Mesenteric fat pad (tissue), 1 donor: ENCODE measurements at places on chromosomes 13 and 19. TPM values are rescaled to one million over a fixed set of nuclear protein-coding genes. Genes with fewer than 3 reads are reported as not detected.

The RFXANK gene
- 51.1 TPM for total RNA-seq

The KLF2 gene
- 228 TPM for total RNA-seq

The C19orf33 gene
- total RNA-seq = 2.2 TPM

The LRRC4B gene
- total RNA-seq = 1.6 TPM

The CCDC169 gene
- total RNA-seq = 0.48 TPM

The EBPL gene
- total RNA-seq = 25.3 TPM

The SULT2A1 gene
- not detected for total RNA-seq

The S1PR5 gene
- 0.13 TPM for total RNA-seq

The RSPH6A gene
- total RNA-seq = not detected

The ZNF528 gene
- total RNA-seq = 11.0 TPM

The PTPRH gene
- 1.00 TPM for total RNA-seq

The SIGLEC10 gene
- 5.2 TPM for total RNA-seq

The SSC5D gene
- total RNA-seq = 13.9 TPM

The CBLC gene
- not detected for total RNA-seq

The FGF21 gene
- not detected for total RNA-seq

The ZNF229 gene
- 4.4 TPM for total RNA-seq

The C2CD4C gene
- total RNA-seq = 5.9 TPM

The SOX1 gene
- total RNA-seq = not detected

The VAV1 gene
- total RNA-seq = 16.4 TPM

The IGSF23 gene
- not detected for total RNA-seq

The FXYD7 gene
- 0.48 TPM for total RNA-seq

The DIAPH3 gene
- total RNA-seq = 0.26 TPM

The SLC10A2 gene
- not detected for total RNA-seq

The FCER2 gene
- 0.67 TPM for total RNA-seq

The TPTE2 gene
- 0.19 TPM for total RNA-seq

The MISP3 gene
- total RNA-seq = 1.7 TPM

The CEACAM1 gene
- 25.6 TPM for total RNA-seq

The TNNI3 gene
- not detected for total RNA-seq

The OLFM2 gene
- total RNA-seq = 15.9 TPM

The ZNF568 gene
- 9.1 TPM for total RNA-seq

The VSTM1 gene
- total RNA-seq = not detected

The TUBGCP3 gene
- total RNA-seq = 27.3 TPM

The CRB3 gene
- total RNA-seq = not detected

The YIPF2 gene
- total RNA-seq = 28.4 TPM

The KLC3 gene
- not detected for total RNA-seq

The PINLYP gene
- total RNA-seq = 2.2 TPM

The KMT5C gene
- total RNA-seq = 6.8 TPM

The CYP4F8 gene
- not detected for total RNA-seq

The CBARP gene
- total RNA-seq = 6.2 TPM

The CYP2F1 gene
- total RNA-seq = not detected
